GM12878 (cell line): ENCODE measurements at places on chromosomes 11 and 22. TPM values are rescaled to one million over a fixed set of nuclear protein-coding genes. Genes with fewer than 3 reads are reported as not detected.

DNA sequence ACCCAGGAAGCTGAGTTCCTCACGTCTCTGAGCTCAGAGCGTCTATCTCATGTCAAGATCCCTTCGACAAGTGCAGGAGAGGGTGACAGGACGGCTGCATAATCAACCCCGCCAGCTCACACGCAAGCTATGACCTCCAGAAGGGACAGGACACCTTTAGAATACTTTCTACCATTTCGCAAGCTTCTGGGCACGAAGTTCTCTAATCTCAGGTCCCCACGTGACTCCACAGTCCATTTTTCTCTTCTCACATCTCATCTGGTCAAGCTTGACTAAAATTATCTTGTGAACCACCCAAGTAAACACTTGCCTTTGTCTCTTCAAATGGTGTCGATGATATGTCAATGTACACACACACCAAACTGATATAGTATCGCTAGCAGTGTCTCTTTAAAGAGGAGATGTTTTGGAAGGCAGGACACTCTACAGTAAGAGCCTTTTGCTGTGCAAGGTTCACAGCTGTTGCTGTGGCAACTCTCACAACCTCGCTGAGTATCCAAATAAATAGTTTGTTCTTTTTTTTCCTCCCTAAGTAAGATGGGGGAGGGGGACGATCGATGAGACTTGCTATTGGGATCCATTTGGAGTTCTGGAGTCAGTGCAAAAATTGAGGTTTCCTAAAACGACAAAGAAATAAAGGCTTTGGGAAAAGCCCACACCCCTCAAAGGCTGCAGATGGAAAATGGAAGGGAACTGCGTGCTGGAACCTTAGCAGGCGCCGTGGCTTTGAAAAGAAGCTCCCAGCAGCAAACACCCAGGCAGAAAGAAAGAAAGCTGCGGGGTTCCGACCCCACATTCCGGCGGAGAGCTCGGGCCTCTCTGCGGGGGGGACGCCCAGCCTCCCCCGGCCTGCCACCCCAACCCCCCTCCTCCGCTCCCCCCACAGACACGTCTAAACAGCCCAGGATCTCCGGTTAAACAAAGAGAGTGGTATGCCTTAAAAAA is 215.4 kb upstream of the UBASH3B start:
- DNase-seq, result no peak

DNA sequence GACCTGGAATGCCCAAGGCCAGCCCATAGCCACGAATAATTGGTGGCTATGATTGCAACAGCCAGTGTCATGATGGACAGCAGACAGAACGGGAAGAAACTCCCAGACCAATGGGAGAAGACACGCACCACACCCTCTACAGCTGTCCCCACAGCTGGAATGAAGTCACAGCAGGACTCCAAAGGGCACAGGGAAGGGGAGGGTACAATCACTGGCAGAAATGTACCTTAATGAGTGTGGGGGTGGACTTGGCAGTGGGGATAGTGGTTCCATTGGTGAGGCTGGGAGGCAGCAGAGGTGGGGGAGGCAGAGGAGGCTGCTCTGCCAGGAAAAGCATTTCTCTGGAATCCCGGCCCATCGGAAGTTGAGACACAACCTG is 52.9 kb downstream of the SGSM3 start:
- DNase-seq, result no peak

DNA sequence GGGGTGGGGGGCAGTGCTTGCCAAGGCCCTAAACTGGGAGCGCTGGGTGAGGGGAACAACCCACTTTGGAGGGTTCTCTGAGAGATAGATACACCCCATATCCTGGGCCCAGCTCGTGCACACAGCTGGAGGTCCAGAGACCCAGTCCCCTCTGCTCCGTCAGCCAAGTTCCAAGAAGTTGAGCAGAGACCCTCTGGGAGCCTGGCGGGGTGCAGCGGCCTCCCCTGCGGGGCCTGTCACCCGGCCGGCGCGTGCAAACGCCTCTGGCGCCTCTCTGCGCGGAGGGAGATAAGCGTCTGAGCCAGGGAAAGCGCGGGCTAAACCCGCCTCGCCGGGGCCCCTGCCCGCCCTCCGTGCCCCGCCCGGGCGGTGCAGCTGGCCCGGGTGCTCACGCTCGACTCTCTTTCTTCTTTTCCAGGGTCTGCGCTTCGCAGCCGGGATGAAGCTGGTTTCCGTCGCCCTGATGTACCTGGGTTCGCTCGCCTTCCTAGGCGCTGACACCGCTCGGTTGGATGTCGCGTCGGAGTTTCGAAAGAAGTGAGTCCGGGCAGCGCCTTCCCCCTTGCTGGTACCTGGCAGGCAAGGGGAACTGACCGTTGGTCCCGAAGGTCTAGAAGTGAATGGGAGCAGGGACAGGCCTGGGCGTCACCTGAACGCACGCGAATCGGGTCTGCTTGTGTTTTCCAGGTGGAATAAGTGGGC is 540 bp downstream of the ADM start:
- DNase-seq, result no peak

GRCh38 chr22:35978889-35979288 is 49.7 kb downstream of the RBFOX2 start:
- no peak for DNase-seq

GRCh38 chr11:118168751-118169150 is 7.7 kb downstream of the SCN2B start:
- no peak for DNase-seq

GRCh38 chr11:85602526-85603213 is 24.5 kb downstream of the DLG2 start:
- no peak for DNase-seq

DCUN1D5 gene
- 87.0 and 91.8 TPM in 2 replicates for polyA plus RNA-seq

SPDYC gene
- not detected in 2 replicates for polyA plus RNA-seq

RELT gene
- 9.3 and 11.1 TPM in 2 replicates for polyA plus RNA-seq

DNA sequence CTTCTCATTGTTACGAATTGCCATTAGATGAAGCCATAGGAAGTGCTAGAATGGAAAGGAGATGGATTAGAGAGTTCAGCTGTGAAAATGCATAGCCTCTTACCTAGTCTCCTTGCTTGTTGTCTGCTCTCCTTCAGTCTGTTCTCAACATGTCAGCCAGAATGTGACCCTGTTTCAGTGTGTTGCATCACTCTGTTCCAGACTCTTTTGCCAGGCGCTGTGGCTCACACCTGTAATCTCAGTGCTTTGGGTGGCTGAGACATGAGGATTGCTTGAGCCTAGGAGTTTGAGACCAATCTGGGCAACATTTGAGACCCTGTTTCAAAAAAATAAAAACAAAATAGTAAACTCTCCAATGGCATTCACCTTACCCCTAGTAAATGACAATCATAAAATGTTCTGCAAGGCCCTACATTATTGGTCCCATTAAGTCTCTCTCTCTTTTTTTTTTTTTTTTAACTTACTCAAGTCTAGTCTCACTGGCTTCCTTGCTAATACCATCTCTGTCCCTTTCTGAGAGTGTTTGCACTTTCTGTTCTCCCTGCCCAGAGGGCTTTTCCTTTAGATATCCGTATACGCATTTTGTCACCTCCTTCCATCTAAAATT is 39.4 kb downstream of the CYP2R1 start:
- no peak for DNase-seq

DNA sequence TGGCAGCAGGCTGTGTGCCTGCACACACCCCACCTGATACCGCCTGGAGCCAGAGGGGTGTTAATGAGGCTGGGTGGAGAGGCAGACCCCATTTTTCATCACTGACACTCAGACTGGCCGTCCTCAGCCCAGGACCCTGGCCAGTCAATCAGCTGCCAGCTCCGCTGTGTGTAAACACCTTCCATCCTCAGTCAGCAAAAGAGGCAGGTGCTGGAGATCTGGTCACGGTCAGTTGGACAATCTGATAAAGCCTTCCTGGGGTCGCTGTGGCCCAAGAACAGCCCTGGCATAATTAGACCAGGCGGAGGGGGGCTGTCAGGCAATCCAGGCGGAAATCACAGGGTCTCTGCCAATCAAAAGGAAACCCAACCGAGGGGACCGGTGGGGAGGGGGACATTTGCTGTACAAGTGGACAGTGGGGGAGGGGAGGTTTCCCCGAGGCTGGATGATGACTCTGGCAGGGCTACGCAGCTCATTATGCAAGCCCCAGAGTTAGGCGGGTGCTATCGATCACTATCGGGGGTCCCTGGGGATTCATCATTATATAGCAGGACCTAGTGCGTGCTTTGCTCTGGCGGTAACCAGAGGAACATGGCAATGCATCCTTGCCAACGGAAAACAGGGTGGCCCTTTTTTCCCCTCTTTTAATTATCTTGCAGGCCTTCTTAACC is 72.9 kb downstream of the ABTB2 start:
- DNase-seq, result no peak

MUC5AC gene
- polyA plus RNA-seq, result 0.01 TPM in 1 of 2 replicates, not detected in the other

DNA sequence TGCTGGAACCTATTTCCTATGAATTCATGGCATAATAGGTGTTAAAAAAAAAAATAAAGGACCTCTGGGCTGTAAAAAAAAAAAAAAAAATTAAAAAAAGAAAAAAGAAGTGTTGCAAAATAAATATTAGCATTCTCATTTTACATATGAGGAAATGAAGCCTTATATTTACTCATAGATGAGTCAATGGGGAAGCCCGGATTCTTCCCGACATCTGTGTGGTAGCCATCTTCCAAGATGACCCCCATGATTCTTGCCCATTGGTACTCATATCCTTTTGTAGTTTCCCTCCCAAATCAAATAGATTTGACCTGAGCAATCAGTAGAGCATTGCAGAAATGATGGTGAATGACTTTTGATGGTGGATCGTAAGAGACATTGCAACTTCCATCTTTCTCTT is 3.0 kb upstream of the SWAP70 start:
- no peak for DNase-seq

PLEKHA7 gene
- polyA plus RNA-seq, result 1.1 and 2.2 TPM in 2 replicates

MYBPC3 gene
- polyA plus RNA-seq, result 0.08 and 0.10 TPM in 2 replicates

MAPK1 gene
- 82.2 and 87.6 TPM in 2 replicates for polyA plus RNA-seq

DNA sequence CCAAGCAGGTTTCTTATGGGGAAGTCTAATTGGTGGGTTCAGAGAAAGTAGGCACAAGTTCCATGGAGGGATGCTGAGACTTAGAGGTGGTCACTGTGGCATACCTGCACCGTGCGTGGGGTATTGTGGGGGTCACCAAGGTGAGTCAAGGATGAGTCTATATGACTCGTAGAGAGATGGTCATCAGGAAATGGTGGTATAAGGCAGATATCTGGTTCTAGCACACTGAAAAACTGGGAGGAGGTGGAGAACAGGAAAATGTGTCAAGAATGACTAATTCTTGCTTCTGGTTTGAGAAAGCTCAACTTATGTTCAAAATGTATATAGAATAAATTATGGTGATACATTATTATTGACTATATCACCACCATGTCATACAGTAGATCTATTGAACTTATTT is 258.1 kb downstream of the RAB38 start:
- DNase-seq, result no peak

GRCh38 chr11:128125723-128126122 is 461.6 kb downstream of the ETS1 start:
- DNase-seq, result no peak

DNA sequence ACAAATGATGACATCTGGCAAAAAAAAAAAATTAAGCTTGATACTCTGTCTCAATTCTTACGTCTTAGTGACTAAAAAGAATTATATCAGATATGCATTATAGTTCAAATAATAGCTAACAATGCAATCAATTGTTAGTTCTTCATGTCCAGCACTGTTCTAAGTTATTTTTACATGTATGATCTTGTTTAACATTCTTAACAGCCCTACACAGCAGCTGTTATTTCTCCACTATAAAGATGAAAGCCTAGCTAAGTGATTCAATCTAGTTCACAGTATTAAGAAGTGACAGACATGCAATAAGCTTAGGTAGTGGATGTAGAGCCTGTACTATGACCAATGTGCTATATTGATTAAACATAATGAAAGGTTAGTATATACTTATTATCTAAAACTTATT is 4.1 kb downstream of the ZNF214 start:
- no peak for DNase-seq

DNA sequence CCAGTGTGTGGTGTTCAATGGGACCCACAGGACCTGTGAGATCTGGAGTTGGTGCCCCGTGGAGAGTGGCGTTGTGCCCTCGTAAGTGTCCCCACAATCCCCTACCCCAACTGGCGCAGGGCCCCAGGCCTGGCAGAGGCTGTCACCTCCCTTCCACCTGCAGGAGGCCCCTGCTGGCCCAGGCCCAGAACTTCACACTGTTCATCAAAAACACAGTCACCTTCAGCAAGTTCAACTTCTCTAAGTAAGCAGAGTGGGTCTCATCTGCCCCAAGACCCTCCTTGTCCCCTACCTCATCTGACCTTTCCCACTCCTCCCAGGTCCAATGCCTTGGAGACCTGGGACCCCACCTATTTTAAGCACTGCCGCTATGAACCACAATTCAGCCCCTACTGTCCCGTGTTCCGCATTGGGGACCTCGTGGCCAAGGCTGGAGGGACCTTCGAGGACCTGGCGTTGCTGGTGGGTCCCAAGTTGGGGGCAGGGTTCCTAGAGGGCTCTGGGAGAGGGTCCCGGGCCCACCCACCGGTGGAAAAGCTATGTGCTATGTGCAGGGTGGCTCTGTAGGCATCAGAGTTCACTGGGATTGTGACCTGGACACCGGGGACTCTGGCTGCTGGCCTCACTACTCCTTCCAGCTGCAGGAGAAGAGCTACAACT is 8.1 kb downstream of the P2RX6 start:
- DNase-seq, result no peak

- DNase-seq, result no peak
Measured at GRCh38 chr11:117026593-117027330, 71.5 kb downstream of the SIK3 start.

GRCh38 chr22:47032091-47032943 is 269.9 kb downstream of the TBC1D22A start:
- no peak for DNase-seq

DNA sequence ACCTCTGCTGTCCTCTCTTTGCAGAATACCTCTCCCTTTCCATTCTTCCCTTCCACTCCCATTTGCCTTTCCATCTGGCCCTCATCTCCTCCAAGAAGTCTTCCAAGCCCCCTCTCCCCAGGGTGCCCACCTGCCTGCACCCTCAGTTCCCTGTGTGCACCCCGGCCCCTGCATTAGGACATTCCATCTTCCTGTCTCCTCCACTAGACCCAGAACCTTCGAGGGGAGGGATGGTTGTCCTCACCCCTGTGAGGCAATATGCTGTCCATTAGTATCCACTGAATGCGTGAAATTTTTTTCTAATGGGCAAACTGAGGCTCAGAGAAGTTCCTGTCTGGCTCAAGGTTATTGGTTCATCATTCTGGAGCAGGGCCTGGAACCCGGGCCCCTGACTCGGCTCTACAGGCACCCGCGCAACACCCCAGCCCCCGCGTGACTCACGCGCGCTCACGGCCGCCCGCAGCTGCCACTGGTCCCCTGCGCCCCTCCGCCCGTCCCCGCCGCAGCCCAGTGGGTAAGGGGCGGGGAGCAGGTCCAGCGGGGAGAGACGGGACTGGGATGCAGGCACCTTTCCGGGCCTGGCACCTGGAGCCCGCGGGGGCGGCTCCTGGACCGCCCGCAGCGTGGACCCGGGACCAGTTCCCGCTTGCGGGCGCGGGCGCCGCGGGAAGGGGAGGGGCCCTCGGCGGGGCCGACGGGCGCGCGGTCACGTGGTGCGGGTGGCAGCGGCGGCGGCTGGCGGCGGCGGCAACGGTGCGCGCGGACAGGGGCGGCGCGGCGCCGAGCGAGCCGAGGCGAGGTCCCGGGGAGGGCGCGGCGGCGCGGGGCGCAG is 7.0 kb downstream of the SEPTIN3 start:
- no peak for DNase-seq

MISFA gene
- polyA plus RNA-seq, result 1.7 and 2.3 TPM in 2 replicates

KRTAP5-9 gene
- polyA plus RNA-seq, result not detected in 2 replicates
